Stimulated activated CD4-positive, alpha-beta T cell treated with anti-CD3 and anti-CD28 coated beads, TNF-alpha, amount 100 ng/mL, for 4 hours (primary cell): ENCODE measurements at places on chromosomes 12 and 14.

DNA sequence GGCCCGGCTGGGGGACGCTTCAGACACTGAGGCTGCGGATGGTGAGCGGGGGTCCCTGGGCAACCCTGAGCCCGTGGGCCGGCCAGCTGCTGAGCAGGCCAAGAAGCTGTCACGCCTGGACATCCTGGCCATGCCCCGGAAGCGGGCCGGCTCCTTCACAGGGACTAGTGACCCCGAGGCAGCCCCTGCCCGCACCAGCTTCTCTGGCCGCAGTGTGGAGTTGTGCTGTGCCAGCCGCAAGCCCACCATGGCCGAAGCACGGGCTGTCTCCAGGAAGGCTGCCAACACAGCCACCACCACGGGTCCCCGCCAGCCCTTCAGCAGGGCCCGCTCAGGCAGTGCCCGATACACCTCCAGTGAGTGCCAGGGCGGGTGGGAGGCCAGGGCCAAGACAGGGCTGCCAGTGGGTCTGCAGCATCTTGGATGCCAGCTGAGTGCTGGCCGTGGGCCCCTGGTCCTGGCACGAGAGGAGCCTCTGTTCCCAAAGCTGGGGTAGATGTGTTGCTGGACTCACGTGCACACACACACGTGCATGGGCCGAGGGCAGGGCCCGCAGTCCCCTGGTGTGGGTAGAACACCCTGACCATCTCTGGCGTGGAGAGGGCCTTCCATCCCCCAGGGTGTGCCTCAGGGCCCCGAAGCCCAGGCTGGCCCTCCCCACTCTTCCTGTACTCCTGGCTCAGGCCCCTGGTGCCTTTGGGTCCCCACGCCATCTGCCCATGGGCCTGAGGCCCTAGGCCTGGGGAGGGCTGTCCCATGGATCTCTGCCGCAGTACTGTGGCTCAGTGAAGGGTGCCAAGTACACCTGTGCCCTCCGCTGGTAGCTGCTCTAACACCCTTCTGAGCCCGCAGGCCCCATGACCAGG, 22.8 kb downstream of the CEP170B start:
- no peak for DNase-seq

GRCh38 chr12:105672121-105672975, 341.9 kb downstream of the C12orf75 start:
- no peak for DNase-seq

DNA sequence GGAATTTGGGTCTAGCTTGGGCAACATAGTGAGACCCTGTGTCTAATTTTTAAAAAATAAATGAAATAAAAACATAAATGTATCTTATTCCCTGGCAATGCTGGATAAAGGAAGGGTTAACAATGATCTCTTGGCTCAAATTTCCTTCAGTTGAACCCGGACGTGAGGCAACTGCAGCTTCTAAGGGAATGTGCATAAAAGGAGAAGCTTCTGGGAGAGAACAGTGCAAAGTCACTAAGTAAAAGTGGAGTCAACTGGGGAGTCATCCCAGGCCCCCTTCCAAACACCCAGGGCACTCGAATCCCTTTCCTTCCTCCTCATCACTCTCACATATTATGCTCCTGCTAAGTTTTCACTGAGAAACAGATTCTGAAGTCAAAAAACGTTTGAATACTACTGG, 147.3 kb downstream of the PPM1H start:
- DNase-seq, result no peak

- no peak for DNase-seq
These were observed 72.7 kb downstream of the NOVA1 start for GRCh38 chr14:26525085-26525484.

DNA sequence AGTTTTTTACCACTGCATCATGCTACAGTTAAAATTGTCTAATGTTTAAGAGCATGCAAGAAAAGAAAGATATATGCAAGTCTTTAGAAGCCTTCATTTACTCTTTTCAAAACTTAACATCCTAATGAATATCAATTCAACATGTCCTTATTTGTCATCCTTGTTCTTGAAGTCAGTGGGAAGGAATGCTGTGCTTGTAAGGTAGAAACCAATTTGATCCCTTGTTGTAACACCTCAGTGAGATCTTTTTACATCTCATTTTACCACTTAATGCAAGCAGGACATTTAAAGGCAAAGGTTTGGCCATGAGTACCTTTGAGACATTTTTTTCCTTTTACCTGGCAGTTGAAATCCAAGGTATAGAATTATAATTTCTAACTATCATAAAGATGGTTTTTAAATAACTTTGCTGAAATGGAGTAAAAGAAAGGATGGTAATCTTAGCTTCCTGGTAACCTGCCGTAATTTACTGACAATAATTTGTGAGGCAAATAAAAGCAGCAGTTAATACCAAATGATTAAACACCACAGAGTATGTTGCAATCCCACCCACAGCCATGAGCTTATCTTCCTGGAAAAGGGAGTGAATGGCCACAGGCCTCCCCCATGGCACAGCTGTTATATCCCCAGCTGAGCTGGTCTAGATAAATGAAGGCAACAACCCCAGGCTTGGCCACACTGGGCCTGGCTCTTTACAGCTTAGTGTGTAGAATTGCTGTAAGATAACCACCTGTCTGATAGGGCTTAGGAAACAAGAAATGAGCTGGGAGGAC, 33.2 kb upstream of the STRN3 start:
- DNase-seq, result no peak

DNA sequence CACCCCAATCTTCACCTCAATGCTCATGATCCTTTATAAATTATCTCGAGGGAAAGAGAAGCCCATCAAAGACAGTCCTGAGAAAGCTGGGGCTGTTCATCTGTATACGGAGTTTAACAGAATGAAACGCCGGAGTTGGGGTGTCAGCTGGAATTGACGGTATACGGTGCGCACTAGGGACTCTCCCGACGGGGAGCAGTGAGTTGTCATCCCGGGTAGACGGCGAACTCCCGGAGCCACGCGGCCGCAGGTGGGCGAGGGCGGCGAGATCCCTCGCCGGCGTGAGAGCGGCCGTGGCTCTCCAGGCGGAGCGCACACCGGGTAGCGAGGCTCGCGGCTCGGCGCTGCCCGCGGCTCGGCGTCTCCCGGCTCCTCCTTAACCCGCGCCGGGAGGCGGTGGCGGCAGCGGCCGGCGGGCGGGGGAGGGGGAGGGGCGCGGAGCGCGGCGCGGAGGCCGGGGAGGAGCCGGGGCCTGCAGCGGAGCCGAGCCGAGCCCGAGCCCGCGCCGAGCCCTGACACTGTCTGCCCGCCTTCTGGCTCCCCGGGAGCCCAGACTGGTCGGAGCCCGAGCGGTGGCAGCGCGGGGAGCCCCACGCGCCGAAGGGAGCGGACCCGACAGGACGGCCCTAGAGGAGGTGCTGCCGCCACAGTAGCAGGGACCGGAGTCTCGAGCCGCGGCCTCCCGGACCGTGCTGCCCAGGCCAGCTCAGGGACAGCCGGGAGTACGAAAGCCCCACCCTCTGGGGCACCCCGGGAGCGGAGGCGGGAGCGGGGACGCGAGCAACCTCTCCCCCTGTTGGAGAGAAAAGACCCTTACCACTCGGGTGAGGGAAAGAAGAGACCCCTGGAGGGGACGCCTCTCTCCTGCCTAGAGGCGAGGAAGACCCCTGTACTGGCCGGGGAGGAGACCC, at the start of gene FOXJ2:
TSS of gene FOXJ2 (plus strand) at position 475 of the 911 bp plus-strand sequence. CDS start 7,117 bp downstream, outside the sequence.
- peak; percentile 66 for DNase-seq

DNA sequence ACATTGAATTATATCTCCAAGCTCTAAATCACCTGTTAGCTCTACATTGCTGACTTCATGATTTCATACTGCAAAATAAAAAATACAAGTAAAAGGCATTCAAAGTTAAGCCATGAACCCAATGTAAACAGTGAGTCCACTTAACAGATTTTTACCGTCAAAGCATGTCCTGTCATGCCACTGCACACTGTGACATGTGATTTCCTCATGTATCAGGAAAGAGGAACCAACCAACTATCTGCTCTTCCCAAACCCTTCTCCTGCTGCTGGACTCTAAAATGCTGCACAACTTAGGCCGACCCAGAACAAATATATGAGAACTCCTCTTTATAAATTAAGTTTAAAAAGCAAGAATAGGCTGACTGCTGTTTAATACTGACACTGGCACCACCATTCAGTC, 37.5 kb downstream of the TM7SF3 start:
- no peak for DNase-seq

GRCh38 chr12:63220921-63221320, 69.9 kb upstream of the AVPR1A start:
- DNase-seq, result no peak

- no peak for DNase-seq
These were observed 30.5 kb upstream of the LMNTD1 start for GRCh38 chr12:25583545-25583944.

- no peak for DNase-seq
These were observed 143.1 kb downstream of the BICD1 start for GRCh38 chr12:32249777-32250176.

- no peak for DNase-seq
These were observed 29.3 kb downstream of the CD9 start for GRCh38 chr12:6229224-6230218.

DNA sequence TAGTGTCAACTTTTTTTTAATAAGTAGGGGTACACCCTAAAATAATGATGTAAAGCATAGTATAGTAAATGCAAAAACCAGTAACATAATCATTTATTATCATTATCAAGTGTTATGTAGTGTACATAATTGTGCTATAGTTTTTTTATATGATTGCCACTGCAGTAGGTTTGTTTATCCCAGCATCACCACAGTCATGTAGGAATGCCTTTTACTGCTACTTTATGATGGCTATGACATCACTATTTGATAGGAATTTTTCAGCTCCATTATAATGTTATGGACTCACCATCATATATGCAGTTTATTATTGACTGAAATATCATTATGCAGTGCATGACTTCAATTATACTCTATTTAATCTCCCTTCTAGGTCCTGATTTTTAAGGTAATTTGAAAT, 121.6 kb downstream of the GPHN start:
- DNase-seq, result no peak

DNA sequence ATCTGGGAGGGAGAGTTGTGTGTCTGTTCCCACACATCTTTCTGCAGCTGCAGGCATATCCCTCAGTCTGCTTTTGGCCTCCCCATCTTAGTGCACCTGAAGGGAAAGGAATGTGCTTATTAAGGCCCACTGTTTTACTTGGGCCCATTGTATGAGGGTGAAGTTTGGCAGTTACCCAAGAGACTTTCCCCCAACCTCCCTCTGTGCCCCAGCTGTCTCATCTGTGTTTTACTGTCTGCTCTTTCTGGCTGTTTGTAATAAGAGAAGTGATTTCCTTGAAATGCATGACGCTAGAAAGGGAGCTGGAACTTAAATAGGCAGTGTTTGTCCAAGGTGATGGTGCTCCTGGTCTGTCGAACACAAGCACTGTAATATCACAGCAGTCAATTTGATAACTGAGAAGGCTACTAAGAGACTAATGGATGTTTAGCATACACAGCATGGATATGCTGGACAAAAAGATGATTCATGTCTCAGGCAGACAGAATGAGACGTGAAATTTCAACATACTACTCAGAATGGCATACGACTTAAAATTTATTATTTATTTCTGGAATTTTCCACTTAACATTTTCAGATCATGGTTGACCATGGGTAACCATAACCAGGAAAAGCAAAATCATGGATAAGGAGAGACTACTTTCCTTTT, 43.6 kb downstream of the FSCB start:
- no peak for DNase-seq

DNA sequence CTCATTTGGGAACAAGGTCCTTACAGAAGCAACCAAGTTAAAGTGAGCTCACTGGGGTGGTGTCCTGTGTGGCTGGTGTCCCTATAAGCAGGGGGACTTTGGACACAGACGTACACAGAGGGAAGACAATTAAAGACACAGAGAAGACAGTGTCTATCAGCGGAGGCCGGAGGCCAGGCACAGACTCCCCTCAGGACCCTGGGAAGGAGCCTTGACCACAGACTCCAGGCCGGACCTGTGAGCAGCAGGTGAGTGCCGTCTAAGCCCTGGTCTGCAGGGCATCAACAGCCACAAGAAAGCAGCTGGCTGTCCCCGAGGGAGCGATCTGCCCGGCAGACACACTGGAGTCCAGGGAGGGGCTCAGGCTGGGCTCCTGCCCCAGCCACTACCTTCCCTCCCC, 219.1 kb upstream of the C14orf180 start:
- no peak for DNase-seq

DNA sequence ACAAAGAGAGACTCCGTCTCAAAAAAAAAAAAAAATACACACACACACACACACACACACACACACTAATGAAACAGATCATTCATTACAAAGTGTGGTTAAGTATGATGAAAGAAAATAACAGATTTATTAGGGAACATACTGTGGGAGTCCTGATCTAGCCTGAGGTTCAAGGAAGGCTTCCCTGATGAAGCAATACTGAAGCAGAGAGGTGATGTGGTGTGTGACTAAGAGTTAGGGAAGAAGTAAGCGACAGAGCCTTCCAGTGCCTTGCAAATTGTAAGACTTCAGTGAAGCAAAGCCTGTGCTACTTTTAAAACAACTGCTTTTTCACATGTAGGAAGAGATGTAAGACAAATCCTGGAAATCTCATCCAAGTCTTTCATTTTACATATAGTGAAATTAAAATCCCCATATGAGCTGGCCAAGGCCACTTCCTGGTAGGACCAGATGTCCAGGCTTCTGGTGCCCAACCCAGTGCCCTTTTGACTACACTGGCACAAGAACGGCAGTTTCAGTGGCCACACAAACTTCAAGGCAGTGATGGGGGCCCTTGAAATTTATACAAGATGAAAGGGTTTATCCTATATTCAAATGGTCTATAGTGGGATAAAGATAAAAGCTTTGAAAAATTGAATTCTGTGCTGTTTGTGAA, 86.2 kb downstream of the STON2 start:
- no peak for DNase-seq

DNA sequence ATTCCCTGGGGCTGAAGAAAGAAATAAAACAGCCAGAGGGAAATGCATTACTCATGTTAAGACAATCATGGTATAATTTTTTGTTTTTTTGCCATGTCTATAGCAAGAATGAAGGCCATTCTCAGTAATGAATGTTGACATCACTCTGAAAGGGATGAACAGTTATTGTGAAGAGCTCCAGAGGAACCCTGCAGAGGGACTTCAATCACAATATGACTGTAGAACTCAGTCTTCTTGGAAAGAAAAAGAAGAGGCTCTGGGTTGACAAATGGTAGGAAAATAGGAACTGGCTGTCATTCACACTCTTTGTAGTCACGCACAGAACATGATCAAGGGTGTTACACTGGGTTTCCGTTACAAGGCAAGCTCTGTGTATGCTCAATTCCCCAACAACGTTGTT, 73.8 kb upstream of the DACT1 start:
- no peak for DNase-seq

DNA sequence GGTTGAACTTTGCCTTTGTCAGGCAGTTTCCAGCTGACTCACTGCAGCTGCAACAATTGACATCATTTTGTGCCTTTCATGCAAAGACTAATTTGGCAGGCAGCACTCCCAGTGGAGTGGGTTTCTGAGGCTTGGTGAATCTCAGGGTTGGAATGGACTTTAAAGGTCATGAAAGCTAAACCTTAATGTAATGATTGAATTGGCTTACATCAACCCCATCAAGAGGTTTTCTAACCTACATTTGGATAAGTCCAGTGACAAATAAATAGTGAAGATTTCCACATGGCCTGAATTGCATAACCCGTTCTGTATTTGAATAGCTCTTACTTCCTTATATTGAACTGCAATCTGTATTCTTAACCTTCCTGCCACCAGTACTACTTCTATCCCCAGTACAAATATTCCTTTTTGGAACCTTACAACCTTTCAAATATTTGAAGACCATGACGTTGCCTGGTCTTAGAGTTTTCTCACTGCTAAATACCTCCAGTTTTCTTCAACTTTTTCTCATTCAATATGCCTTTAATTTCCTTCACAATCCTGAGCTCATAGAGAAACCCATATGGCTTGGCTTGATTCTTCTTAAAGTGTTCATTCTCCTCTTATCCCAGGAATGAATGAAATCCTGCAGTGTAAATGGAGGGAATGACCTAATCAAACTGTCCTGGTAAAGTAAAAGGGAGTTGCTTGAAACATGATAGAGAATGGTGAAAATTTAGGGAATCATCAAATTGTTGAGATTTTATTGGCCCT, 168.1 kb upstream of the NOVA1 start:
- no peak for DNase-seq
